Smooth muscle cell of the umbilical artery (primary cell): ENCODE measurements at places on chromosomes 3 and 15. TPM values are rescaled to one million over a fixed set of nuclear protein-coding genes. Genes with fewer than 3 reads are reported as not detected.

RAD51 gene
- 0.30 and 4.8 TPM in 2 replicates for total RNA-seq

KNSTRN gene
- 16.0 and 67.1 TPM in 2 replicates for total RNA-seq

UNC13C gene
- not detected in 2 replicates for total RNA-seq

PLSCR2 gene
- not detected in 2 replicates for total RNA-seq

ARHGEF26 gene
- 2.1 and 3.6 TPM in 2 replicates for total RNA-seq

PGBD4 gene
- 2.9 and 3.3 TPM in 2 replicates for total RNA-seq
